Stimulated activated CD8-positive, alpha-beta memory T cell treated with anti-CD3 and anti-CD28 coated beads, Interleukin-2, amount 100 ng/mL, for 48 hours (primary cell): ENCODE measurements at places on chromosomes 5 and 9.

DNA sequence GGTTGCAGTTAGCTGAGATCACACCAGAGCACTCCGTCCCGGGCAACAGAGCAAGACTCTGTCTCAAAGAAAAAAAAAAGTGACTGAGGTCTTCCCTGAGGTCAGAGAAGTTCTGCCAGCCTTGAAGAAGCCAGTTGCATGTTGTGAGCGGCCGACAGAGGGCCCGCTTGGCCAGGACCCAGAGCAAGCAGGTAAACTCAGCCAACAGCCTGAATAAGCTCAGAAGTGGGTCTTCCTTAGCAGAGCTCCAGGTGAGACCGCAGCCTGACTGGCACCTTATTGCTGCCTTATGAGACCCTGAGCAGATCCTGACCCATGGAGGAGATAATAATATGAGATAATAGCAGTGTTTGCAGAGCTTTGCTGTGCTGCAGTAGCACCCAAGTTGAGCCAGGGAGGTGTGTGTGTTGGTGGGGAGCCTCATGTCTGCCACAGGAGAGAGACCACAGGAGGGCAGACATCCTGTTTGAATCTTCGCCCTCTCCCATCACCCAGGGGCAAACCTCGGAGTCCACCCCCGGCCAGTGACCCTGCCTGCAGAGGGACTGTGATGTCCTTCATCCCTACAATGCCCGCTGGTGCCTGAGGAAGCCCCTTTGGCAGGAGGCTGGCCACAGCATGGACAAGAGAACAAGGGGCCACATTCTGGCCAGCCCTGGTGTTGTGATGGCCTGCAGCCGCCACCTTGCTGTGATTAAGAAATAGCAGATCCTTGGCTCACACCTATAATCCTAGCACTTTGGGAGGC is 10.8 kb upstream of the BARX1 start:
- no peak for DNase-seq

DNA sequence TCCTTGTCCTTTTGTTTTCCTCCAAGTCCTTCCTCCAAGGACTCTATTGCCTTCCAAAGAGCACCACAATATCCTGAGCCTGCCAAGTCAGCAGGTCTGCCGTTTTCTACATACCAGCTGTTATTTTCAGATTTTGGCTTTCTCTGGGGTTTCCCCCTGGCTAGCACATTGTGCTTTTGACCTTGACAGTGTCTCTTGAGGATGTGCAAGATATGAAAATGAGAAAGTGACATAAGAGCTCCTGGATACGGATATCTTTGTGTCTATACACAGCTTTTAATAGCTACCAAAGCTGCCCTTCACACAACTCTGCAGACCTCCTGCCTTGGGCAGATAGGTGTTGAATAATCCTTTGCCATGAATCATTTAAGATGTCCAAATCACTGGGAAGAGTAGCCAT is 67.0 kb downstream of the HAPLN1 start:
- DNase-seq = no peak

- DNase-seq = no peak
These were observed 41.2 kb upstream of the STRBP start for GRCh38 chr9:123309611-123310010.

DNA sequence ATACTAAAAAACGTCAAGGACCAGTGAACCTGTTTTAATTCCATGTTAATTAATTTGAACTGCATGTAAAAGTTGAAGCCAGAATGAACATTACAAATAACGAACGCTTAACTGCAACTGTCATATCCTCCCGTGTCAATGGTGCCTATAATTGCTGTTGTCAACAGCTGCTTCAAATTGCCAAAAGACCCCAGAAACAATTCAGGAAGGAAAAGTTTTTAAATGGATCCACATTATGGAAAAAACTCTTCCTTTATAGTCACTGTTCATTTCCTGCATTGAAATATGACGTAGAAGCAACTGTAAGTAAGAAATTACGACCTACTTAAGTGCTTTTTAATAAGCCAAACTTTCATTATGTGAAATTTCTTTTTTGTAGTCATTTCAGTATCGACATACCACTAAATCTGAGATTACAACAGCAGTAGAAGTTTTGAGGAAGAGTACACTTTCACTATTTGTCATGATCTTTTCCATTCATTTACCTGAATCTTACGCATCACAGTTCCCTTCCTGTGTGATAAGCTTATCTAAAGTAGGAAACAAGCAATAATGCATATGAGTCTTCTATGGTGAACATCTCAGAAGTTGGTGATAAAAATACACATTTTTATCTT is 37.8 kb downstream of the MEF2C start:
- no peak for DNase-seq

- DNase-seq = no peak
These were observed 235.5 kb downstream of the RFX3 start for GRCh38 chr9:3290231-3290840.

DNA sequence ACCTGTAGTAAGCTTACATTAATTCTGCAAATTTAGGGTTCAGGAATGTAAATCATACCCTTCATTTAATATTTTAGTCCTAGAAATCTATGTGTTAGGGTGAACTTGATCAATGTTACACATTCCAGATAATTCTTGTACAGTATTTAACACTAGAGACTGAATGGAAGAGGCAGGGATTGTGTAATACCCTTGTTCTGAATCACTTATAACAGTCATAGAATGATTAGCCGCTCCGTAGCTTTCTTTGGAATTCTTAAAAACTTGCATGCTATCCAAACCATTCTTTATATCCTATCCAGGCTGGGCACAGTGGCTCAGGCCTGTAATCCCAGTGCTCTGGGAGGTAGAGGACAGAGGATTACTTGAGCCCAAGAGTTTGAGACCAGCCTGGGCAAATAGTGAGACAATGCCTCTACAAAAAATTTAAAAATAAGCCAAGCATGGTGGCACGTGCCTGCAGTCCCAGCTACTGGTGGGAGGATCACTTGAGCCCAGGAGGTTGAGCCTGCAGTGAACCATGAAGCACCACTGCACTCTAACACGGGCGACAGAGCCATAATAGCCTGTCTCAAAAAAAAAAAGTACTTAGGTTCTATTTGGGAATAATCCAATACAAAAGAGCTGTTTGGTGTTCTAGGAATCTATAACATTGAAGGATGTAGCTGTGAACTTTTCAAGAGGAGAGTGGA is 8.3 kb downstream of the ZNF483 start:
- no peak for DNase-seq

DNA sequence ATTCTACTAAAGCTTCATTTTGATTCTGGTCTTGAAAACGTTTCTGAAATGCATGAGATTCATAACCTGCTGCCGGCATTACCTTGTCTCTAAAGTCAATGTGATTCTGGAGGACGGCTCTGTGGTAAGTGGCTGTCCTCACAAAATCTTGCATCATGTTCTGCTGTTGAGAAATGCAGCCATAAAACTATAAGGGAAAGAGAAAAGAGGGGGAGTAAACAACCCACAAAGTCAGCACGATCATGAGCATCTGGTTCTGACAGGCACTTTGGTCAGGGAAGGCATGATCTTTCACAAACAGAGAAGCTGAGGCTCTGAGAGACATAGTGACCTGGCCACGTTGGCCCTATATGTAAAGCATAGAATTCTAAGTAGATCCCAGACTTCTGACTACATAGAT is 168.9 kb upstream of the PUM3 start:
- DNase-seq = no peak

- no peak for DNase-seq
These were observed 50.8 kb downstream of the SERINC5 start for GRCh38 chr5:80204808-80205614.

- no peak for DNase-seq
These were observed 1013.6 kb downstream of the CDH9 start for GRCh38 chr5:26024774-26025173.

DNA sequence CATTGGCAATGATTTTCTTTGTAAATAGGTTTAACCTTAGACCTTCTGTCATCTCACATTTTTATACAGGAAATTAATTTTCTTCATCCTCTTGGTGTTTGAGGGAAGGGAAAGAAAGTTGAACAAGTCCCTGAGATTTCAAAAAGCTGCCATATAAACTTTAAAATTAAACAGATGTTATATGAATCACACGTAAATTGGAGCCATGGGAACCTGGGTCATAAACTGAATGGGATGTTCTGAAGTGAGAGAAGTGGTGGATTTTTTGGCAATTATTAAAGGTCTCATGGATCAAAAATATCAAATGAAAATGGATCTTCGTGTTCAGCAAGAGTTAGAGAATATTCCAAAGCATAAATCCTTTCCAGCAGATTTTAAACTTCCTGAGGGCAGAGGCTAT is 242.2 kb downstream of the DMRT2 start:
- no peak for DNase-seq

DNA sequence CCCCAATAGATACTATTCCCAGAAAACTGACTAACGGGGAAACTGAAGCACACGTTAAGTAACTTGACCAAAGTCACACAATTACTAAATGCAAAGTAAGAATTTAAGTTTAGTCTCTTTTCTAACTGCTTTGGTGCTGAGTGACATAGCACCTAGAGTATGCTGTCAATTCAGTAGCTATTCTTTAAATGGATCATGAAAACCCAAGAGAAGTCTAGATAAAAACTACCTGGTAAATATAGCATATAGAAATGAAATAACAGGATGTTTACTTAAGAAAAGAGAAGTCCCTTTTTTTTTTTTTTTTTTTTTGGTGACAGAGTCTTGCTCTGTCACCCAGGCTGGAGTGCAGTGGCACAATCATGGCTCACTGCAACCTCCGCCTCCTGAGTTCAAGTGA is 129.2 kb downstream of the PDE4D start:
- no peak for DNase-seq

GRCh38 chr5:66788556-66788955 is 192.4 kb downstream of the MAST4 start:
- no peak for DNase-seq

DNA sequence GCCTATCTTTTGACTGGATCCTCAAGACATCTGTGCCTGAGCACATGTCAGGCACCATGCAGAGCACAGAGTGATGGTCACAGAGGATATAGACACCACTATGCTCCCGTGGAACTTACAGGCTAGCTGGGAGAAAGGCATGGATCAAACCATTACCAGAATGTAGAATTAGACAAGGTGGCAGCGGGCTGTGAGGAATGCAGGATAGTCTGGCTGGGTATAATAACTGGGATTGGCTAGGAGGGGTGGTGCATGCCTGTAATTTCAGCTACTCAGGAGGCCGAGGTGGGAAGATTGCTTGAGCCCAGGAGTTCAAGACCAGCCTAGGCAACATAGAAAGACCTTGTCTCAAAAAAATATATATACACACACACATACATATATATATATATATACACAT is 50.3 kb downstream of the ASS1 start:
- no peak for DNase-seq

DNA sequence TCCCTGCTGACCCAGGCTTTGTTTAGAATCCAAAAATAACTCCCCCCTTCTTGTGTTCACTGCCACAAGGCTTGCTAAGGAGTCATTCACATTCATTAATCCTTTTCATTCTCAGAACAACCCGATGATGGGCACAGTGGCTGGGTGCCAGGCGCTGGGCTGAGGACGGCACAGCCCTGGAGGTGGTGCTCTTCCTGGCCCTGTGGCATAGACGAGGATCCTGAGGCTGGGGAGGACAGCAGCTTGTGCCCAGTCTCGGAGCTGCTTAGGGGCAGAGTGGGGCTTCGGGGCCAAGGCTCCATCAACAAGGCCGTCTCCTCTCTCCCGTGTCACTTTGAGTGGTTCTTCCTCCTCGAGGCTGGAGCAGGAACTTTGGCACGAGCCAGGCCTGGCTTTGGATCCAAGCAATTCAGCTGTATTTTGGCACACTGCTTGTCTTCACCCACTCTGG is 166.7 kb downstream of the TTLL11 start:
- DNase-seq = no peak

DNA sequence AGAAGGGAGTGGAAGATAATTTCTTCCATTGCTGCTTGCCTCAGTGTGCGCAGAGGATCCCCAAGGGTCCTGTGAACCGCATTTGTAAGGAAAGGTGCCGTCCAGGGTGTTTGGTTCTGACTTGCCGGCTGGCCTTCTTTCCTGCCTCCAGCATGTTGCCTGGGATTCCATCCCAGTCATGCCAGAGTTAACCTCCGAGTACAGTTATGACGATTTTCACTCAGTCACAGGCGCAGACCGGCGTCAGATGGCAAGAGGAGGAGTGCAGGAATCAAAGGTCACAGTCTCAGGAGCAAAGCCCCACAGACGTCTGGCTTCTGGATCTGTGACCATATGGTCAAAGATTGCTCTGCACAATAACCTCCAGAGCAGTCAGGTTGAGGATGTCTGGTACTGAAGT is 5.9 kb upstream of the GADD45G start:
- DNase-seq = no peak
